Activated CD8-positive, alpha-beta memory T cell treated with anti-CD3 and anti-CD28 coated beads, Interleukin-2, amount 50 U/mL, for 4 hours (primary cell): ENCODE measurements at places on chromosomes 5 and 9.

DNA sequence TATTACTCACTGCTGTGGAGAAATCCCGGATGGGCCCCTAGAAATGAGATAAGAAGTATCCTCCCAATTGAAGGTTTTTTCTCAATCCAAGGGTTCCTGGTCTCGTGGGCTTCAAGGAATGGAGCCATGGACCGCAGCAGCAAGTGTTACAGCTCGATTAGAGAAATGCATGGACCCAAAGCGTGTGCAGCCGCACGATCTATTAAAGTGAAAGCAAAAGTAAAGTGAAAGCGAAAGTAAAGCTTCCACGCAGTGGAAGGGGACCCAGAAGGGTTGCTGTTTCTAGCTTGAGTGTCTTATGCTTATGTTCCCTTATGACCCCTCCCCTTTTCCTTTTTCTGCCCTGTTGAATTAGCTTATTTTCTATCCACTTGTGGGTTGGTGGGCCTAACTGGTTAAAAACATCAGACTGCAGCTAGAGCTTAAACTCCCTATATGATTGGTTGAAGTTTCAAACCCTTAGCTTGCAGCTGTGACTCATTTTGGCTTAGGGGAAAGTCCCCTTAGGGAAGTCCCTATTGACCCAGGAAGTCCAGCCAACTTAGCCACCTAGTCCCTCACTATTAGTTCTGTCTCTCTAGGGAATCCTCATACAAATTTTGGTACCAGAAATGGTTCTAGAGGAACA lies 1111.8 kb downstream of the TAF11L14 start:
- peak; percentile 29 for DNase-seq

DNA sequence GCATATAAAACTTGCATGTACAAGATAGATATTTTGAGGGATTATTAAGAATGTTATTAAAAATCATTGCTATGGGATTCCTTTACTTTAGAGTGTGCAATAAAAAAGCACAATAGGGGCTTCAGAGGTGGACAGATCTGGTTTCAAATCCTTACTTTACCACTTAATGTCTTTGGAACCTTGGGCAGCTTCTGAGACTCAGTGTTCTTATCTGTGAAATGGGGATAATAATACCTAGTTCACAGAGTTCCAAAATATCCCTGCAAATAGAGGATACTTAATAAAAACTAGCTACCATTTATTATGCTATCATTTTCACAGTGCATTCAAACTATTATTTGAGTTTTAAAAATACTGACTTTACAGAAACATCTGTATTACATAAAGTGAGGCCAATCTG lies 23.3 kb upstream of the PANK3 start:
- no peak for DNase-seq

DNA sequence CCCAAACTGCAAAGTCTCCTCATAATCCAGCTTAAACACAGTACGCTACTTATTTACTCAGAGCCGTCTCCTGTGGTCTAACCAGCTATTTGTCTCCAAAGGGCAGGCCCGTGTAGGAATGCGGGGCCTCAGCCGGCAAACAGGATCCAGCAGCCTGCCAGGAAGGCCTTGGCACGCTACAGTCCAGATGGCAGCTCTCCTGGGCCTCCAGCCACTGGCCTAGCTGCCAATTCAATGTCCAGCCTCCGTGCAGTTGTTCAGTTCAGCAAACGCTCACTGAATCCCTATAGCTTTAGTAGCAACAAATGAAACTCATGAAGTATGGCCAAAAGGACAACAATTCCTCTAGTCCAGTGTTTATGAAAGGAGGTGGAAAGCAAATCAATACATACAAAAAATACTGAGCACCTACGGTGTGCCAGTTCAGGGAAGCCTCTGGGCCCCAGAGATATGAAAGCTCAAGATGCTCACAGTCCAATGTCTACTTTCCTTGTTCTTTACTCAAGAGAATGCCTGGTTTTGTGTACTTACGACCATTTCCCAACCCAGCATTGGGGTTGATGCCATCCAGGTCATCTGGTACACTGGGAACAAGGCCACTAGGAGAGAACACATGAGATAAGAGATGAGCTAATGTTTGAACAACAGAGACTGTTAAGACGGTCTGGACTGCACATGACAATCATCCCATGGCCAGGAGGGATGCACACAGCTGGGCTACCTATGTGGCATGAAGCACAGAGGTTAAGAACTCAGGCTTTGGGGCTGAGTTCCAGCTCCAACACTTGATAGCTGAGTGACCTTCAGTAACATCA lies 8.3 kb downstream of the CDK5RAP2 start:
- no peak for DNase-seq

DNA sequence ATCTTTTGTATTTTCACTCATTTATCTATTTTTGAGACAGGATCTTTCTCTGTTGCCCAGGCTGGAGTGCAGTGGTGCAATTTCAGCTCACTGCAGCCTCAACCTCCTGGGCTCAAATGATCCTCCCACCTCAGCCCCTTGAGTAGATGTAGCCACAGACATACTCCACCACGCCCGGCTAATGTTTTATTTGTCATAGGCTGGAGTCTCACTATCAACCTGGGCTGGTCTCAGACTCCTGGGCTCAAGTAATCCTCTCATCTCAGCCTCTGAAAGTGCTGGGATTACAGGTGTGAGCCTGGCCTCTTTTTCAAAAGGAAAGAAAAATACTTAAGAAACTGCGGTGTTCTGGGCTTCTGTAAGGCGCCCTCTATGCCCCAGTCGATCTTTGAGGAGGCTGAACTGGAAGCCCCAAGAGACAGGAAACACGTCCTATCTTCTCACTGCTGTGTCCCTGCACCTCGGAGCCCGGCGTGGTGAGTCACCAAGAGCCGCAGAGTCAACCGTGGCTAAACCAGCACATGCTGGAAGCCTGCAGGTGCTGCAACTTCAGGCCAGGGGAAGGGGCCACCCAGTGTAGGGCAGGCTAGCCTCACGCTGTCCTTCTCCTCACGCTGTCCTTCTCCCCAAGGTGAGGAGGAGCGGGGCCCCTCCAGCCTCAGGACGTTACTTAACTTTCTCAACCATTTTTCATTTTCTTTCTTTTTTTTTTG lies 15.2 kb upstream of the LHX3 start:
- DNase-seq, result no peak

- DNase-seq, result no peak
These were observed 56.1 kb downstream of the MED27 start for GRCh38 chr9:132023419-132024180.

DNA sequence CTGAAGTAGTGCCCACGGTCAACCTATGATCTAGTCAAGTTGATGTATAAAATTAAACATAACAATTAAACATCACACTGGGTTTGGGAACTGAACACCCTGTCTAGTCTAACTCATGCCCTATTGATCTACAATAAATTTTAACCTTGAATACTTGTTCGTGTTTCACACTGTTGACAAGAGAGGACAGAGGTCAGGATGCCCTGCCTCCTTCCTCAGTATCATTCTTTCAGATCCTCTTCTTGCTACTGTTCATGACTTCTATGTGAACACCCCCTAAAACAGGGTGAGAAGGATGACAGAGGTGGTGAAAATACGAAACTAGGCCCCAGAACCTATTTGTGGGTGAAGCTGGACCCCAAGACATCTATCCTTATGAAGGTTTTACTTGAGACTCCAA lies 8.1 kb upstream of the MAT2B start:
- DNase-seq, result no peak

- DNase-seq, result no peak
These were observed 612.6 kb downstream of the PSAT1 start for GRCh38 chr9:78909566-78909965.

DNA sequence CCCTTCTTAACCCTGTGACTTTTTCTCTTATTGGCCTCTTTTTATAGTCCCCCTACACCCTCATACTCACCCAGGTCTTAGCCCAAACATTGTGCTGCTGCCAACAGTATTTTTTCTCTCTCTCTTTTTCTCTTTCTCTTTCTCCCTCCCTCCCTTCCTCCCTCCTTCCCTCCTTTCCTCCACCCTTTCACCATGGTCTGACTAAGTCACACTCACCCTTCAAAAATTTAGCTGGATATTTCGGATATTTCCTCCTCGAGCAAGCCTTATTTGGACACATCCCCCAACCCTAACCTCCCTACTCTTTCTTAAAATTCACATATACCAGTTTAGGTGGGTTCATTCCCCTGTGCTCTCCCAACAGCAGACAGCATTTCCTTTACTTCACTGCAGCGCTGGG lies 64.7 kb downstream of the FGF1 start:
- no peak for DNase-seq

- DNase-seq, result no peak
These were observed 272.8 kb downstream of the FBXL17 start for GRCh38 chr5:108109059-108109458.

DNA sequence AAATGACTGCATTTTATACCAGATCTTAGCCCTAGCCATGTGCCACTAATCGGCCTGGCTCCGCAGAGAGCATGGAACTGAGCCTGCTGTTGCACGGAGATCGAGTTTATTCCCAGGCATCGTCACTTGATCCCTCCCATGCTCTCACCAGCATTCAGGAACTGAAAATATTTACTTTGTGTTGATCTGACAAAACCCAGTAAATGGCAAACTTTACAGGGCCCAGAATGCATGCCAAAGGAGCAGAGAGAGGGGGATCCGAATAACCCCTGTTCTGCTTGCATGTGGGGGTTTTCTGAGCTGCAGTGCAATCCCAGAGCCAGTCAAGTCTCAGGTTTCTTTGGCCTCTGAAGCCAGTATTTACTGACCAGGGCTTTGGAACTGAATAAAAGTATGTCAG lies 87.3 kb downstream of the GAS1 start:
- no peak for DNase-seq

DNA sequence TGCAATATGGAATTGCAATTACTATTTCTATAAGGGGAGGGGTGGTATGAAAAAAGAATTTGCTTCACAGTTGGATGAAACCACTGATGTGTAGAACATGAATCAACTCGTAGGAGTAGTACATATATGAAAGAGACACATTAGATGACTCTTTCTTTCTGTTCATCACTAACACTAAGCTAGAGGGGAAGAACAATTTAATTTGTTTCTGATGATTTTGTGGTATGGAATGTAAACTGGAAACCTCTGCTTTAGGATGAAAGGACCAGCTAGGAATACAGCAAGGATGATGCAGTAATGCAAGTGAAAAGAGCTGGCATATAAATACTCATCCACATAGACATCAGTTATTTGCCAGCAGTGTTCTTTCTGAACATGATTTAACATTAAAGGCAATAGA lies 113.4 kb downstream of the PAPPA start:
- DNase-seq, result no peak

DNA sequence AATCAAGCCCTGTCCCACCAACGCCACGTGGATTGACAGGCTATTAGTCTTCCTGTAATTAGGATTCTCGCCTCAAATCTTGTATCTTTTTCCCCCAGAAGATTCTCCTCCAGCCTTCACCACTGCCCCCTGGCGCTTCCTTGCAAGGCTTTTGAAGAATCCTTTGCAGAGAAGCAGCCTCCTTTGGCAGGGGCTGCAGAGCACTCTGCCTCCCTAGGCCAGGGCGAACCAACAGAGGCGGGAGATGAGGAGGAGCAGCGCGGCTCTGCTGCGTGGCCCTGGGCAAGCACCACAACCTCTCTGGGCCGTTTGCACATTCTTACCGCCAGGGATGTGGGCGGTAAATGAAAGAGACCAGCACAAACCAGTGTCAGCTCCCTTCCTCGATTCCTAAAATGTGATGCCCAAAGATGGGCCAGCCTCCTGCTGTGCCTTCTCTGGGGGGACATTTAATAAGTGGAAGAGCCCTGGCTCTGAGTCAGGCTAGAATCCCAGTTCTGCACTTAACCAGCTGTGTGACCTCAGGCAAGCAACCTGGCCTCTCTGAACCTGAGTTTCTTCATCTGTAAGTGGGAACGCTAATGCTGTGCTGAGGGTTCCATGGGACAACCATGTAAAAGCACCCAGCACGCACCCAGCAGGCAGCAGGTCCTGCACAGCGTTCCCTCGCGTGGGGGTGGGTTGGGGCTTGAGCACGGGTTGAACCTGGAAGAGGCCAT lies 128.6 kb downstream of the KCNIP1 start:
- no peak for DNase-seq

- no peak for DNase-seq
These were observed 627.7 kb downstream of the CCDC171 start for GRCh38 chr9:16180546-16180945.

- DNase-seq, result no peak
These were observed 123.6 kb upstream of the CCDC112 start for GRCh38 chr5:115419846-115420585.
